Thymus (tissue), 14 donors: ENCODE measurements at places on chromosomes 7 and 10. TPM values are rescaled to one million over a fixed set of nuclear protein-coding genes. Genes with fewer than 3 reads are reported as not detected.

The GPR15LG gene
- 7.7 TPM for polyA plus RNA-seq

The OR2A7 gene
- 1.4 TPM for polyA plus RNA-seq

GRCh38 chr10:28710202-28710886 lies 33.0 kb downstream of the BAMBI start:
- DNase-seq, result no peak

DNA sequence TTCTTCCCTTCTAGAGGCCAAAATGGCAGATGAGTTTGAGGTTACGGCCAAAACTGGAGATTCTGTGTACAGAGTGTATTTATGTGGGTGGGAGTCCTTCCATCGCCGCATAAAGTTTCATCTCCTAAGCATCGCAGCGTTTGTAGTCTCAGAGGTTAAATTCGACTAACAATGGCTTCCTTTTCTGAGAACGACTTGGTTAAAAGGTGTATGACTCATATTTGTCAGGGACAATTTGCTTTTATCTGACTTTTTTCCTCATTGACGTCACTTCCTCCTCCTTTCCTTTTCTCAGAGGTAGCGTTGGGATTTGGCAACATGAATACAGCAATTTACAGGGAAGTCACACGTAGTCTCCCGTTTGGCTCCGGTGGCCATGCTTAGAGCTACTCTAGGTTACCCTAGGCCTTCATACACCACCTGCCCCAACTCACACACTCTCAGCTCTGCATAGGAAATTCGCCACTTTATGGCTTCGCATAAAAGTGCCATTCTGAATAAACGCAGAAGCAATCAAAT lies 37.6 kb upstream of the TCF7L2 start:
- no peak for DNase-seq

DNA sequence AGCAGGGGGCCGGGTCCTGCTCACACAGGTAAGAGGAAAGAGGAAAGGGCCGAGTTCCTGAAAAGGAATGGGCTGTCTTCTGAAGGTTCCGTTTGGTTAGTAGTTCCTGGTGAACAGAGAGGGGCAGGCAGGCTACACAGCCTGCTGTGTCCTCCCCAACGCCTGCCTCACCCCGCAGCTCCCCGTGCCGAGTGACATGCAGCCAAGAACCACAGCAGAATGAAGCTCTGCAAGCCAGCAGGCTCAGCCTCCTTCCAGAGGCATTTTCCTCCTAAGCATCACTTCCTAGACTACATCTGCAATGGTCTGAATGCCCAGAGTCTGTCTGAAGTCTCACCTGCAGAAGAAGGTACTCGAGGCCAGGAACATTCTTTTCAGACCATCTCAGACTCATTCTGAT lies 202.4 kb upstream of the TCERG1L start:
- DNase-seq, result no peak

DNA sequence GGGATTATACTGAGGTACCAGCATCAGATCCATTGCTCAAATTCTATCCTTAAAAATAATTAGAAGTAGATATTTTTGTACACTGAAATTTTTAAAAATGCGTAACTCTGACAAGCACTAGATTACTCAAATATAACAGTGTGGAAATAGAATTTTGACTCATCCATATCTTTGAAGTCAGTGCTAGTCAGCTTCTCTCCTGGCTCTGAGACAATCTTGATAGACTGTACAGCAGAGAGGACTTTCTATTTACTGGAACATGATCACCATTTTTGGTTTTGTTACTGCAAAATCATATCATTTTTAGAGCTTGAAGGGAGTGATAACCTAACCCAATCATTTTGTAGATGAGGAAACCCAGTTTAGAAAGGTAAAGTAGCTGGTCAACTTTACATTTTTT lies 195.0 kb downstream of the MTERF1 start:
- no peak for DNase-seq

GRCh38 chr7:142405122-142405765 lies 147.4 kb upstream of the PRSS58 start:
- no peak for DNase-seq

GRCh38 chr10:131885391-131886165 lies 15.2 kb upstream of the PPP2R2D start:
- DNase-seq, result no peak
